ENCODE measurements at places on chromosomes 13 and 19.

DNA sequence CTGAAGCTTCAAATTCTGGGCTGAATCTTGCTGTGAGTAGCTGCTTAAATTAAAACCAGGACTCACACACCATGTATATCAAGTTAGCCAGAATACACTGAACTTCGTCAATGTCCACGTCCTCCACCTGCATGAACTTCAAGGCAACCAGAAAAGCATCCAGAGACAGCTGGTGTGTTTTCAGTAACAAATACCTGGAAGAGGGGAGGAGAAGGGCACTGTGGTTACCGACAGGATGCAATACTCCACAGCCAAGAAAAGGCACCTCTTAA lies 20.4 kb downstream of the PROZ start:
- DNase-seq = no peak

- no peak for DNase-seq
Measured at GRCh38 chr19:7905268-7905667, 1.6 kb downstream of the MAP2K7 start.

- no peak for DNase-seq
Measured at GRCh38 chr13:106493533-106494220, 41.8 kb downstream of the EFNB2 start.

DNA sequence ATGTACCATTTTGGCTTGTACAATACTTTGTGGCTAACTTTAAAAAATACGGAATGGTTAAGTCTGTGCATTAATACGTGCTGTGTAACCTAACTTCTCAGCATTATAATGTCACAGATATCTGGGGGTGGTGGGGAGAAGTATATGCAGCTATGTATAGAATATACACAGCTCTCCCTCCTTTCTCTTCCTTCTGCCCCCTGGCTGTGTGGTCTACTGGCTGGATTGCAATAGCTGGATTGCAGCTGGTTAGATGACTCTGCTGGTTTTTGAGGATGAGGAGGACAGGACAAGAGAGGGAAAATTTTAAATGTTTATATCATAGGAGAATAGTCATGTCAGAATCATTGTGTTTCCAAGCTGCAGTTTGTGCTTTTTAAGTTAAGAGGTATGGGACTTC lies 9.7 kb downstream of the RNASEH2B start:
- DNase-seq = no peak

- DNase-seq = no peak
Measured at GRCh38 chr13:45064889-45065288, 55.4 kb upstream of the GTF2F2 start.

- DNase-seq = no peak
Measured at GRCh38 chr19:1169921-1170885, 3.9 kb downstream of the SBNO2 start.

GRCh38 chr13:94329277-94329676 lies 150.2 kb downstream of the DCT start:
- DNase-seq = no peak

- DNase-seq = no peak
Measured at GRCh38 chr19:13887517-13887916, 10.6 kb downstream of the NANOS3 start.

DNA sequence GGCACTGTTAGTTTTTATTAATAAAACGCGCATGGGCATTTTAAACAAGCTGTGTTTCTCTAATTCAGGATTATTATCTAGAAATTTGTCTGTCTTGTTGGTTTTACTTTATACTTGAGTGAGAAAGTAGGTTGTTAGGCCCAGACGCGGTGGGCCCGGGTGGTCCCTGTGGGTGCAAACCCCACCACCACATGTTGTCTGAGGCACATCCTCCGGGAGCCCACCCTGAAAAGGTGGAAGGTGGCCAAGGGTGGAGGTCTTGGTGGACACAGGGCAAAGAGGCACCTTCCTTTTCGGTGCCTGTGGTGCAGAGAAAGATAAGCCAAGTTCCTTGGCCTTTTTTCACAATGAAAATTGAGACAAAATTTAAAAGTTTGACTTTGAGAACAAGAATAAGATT lies 16.6 kb downstream of the ATP4B start:
- DNase-seq = no peak

DNA sequence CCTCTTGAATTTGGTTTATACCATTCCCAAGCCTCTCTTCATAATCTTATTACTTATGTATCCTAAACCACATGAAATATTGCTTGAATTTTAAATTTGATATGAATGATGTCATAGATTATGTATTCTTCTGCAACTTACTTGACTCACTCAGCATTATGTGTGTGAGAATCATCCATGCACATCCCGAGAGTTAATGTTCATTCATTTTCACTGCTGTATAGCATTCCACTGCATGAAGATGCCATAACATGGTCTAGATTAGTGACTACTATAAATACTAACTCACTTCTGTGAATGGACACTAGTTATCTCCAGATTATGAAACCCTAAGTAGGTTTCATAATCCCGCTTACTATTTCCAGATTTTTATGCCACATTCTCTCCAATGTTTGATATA lies 25.0 kb upstream of the RAP2A start:
- no peak for DNase-seq

DNA sequence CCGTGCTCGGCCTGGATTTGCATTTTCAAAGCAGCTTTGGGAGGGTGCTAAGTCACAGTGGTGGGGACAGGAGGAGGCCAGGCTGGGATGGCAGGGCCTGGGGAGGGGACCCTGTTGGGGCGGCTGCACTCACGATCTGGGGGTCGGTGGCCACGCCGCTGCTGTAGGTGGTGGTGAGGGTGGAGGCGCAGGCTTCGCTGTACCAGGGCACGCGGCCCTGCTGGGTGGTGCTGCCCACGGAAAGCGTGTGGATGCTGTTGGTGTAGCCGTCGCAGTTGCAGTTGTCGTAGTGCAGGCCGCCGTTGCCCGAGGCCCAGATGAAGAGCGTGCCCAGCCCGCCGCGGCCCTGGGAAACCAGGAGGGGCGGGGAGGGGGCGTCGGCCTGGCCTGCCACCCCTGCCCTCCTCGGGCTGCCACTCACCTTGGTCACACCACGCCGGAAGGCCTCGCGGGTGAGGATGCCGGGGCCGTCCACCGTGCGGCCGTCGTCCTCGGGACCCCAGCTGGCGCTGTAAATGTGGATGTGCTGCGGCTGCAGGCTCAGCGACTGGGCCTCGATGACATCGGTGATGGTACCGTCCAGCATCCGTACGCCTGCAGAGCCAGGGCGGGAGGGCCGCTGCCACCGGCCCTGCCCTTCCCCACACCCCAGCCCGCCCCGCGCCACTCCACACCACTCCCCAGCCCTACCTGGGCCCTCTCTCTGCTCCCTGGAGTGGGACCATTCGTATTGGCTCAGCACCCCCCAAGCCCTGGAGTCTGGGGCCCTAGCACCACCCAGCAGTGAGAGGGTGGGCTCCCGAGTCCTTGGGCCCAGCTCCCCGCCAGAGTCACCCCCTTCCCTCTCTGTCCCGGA lies 3.2 kb downstream of the PCSK4 start:
- DNase-seq = no peak

DNA sequence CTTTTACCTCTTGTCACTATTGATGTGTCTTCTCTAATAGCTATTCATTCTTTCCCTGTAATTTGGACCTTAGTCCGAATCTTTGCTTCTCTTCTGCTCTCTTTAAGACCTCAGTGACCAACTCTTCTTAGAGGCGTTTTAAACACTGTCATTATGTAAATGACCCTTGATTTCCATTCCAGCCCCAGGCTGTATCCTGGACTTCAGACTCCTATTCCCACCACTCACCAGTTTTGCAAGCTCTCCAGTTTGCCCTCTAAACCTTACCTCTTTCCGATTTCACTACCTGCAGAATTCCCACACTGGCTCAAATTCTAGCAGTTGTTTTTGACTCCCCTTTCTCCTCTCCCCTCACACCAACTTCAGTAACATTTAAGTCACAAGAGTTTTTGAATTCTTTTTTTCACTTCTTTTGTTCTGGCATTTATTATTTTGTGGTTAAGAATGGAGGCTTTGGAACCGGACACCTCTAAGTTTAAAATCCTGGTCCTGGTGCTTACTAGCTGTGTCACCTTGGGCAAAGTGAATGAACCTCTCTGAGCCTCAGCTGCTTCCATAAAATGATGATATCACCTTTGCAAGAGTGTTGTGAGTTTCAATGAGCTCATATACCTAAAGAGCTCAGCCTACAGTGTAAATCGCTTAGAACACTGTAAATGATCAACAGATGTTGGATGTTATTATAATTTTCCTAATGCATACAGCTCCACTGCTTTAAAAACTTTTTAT lies 13.6 kb upstream of the HMGB1 start:
- no peak for DNase-seq

DNA sequence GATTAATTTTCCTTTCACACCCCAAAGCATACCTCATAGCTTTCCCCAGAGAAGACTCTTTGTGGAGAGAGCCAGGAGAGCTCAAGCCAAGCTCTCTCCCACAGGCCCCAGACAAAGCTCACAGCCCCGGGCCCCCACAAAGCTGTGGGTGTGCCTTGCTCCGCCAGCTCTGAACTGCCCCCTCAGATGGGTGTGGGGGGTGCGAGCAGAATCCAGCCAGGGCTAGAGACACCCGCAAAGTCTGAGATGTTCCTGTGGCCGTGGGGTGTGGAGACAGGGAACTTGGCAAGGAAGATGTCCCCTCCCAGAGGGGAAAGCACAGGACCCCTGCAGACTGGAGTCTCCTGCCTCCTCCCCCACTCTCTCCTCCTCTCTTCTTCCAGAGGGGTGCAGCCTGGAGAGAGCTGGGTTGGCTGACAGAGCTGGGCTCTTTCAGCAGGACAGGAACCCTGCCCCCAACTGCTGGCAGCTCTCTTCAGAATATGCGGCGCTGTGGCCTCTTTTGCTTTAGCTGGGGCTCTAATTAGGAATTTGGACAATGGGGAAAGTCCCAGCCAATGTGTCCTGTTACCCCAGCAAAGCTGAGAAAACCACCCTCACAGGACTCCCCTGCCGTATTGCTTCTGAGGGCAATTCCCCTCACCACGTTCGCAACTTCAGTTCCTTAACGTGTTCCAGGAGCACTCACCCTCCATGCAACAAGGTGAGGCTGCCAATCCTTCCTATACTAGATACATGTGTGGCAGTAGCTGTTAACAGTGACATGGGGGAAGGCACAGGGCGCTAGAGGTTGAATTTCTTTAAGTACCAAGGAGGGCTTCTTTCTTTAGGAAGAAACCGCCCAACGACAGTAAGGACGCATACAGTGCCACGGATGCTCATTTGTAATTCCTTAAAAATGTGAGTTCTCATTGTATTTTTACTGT lies 170.0 kb downstream of the COL4A1 start:
- no peak for DNase-seq

GRCh38 chr19:1847684-1848398 lies 442 bp downstream of the REXO1 start:
- no peak for DNase-seq

- DNase-seq = no peak
Measured at GRCh38 chr19:40530091-40530901, 46.4 kb upstream of the SHKBP1 start.

DNA sequence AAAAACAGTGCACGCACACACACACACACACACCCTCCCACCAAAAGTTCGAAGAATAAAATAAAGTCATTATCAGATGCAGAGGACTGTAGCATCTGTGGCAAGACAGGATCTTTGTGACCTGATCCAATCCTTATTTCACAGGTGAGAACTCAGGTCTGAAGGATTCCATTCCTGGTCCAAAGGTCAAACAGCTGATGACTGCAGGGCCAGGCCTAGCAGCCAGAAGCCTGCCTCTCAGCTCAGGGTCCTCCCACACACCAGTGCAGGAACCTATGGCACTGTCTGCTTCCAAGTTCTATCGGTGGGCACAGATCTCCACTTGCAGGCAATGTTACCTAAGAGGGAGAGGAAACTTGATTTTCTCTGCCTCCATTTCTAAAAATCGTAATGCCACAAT lies 57.5 kb downstream of the SERP2 start:
- DNase-seq = no peak

All from DMS153 (cell line).